ENCODE measurements at places on chromosomes 12 and 14.

DNA sequence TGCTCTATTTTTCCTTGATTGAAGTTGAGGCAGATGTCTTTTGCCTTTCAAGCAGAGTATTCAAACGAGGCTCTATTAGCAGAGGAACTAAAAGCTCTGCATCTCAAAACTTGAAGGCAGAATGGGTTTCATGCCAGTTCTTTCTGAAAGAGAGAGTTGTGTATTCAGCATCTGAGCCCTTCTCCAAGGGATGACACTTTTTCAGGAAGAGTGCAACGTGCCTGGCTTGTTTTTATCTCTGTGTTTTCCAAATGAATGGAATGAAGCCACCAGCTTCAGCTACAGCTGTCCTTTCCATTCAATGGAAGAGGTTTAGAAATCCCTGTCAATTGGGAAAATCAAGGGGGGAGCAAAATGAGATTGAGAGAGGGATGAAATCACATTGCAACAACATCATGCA is 14.6 kb downstream of the BEST3 start:
- no peak for DNase-seq

DNA sequence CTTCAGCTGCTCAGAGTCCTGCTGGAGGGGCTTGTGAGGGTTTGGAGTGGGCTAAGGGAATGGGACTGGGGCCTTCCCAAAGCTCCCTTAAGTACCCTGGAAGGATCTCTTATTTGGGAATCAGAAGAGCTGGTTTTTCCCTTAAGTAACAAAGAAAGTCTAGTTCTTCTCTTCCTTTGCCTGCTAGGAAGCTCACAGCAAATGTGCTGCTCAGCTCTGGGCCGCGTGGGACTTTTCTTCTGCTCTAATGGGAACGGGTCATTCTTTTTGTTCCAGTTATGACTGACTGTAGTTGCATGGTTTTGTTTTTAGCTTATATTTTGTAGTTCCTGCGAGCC is 6.0 kb downstream of the KIF26A start:
- no peak for DNase-seq

DNA sequence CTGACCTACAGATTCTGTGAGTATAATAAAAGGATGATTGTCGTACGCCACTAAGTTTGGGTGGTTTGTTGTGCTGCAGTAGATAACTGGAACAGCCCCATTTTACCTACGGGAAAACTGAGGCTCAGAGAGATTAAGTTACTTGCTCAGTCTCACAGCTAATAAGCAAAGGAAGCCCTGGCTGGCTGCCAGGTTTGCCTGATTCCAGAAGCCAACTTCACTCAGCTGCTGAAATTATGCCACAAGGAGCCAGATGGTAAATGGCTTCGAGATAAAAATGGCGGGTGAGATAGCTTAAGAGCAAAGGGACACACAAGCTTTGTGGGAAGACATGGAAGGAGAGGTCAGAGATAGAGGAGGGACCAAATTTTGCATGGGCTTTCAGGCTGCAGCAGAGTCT is 191.5 kb upstream of the NOS1 start:
- no peak for DNase-seq

DNA sequence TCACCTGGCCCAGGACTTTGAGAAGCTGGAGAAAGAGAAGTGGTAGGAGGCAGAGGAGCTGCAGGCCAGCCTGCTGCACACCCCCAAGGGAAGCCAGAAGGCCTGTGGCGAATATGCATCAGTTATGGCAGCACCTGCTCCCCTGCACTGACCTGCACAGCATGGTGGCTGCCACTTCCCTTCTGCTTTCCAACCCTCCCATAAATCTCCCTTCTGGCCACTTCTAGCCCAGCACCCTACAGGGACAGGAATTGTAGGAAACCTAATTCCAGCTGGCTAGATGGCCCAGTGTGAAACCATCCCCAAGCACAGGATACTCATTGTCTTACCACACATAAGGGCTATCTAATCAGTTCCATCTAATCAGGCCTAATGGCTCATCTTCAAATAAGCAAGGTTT is 136.3 kb downstream of the TBX3 start:
- DNase-seq: no peak

- DNase-seq: no peak
Observed at GRCh38 chr14:103142721-103143302, 19.6 kb downstream of the TNFAIP2 start.

DNA sequence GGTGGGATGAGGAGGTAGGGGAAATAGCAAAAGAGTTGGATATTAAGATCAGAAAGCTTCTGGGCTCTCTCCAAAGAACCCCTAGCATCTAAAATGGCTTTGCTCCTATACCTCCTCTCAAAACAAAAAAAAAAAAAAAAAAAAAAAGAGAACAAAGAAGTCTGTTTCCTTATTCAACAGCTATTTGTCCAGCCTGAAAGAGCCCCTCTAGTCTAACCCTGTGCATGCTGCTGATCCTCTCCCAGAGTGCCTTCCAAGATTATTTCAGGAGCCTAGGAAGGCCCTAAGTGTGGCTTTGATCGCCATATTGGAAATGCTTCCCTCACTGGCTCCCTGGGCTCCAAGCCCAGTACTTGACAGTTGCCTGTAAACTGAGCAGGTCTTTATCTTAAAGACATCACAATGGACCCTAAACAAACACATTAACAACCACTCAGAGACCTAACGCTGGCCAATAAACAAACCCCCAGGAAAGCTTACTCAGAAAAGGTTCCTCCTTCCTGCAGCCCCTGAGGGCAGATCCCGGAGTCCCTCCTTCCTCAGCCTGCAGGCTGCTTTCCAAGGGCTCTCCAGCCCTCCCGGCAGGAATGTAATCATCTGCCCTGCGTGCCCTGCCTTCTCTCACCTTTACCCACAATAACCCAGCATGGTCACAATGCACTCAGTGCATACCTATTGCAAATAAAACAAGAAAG is 17.4 kb upstream of the COL2A1 start:
- no peak for DNase-seq

DNA sequence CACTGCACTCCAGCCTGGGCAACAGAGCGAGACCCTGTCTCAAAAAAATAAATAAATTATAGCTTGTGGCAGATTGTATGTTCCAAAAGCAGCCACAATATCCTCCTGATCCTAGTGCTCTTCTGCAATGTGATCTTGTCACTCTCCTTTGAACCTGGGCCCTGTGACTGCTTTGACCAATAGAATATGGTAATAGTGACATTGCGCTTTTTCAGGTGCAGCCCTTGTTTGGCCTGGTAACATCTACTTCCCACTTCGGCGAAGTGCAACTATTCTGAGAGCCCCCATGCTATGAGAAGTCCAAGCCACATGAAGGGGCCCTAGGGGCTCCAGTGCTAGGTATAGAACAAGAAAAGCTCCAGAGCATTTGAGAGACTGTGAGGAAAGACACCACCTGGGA is 31.1 kb upstream of the DENND5B start:
- DNase-seq: no peak

DNA sequence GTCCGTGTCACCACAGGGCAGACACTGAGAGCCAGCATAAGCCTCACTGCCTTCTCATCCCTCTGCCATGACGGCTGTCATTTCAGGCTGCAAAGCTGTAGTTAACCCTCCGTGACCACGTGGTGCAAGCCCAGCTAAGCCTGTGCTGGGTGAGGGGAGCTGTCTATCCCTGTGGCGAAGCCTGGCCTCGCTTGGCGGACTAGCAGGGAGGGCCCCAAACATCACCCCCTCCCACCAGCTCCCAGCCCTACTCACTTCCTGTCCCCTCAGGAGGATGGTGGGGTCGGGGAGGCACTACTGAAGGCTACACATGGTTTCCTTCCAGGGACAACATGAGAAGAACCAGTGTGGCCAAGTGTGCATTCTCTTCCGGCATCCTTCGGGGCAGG is 88.2 kb downstream of the CHGA start:
- no peak for DNase-seq

- DNase-seq: no peak
Observed at GRCh38 chr12:124487066-124487833, 80.2 kb downstream of the NCOR2 start.

DNA sequence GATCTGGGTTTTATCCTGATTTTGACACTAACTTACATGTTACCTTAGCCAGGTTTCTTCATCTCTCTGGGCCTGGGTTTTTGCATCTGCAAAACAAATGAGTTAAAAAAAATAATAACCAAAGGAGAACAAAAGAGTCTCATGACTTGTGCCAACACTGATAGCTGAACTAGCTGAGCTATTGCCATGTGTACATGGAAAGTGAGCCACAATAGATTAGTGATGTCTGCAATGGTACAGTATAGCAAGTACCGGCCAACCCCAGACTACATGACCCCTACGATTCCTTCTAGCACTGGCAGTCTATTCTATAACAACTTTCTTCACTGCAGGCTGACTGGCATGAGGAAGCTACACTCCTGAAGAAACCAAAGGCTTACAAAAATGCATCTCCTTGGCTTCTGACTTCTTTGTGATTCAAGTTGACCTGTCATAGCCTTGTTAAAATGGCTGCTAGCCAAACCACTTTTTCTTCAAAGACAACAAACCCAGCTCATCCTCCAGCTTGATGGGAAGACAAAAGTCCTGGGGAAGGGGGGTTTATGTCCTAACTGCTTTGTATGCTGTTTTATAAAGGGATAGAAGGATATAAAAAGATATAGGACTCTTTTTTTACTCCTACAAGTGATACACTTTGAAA is 123.7 kb downstream of the DAD1 start:
- DNase-seq: no peak

DNA sequence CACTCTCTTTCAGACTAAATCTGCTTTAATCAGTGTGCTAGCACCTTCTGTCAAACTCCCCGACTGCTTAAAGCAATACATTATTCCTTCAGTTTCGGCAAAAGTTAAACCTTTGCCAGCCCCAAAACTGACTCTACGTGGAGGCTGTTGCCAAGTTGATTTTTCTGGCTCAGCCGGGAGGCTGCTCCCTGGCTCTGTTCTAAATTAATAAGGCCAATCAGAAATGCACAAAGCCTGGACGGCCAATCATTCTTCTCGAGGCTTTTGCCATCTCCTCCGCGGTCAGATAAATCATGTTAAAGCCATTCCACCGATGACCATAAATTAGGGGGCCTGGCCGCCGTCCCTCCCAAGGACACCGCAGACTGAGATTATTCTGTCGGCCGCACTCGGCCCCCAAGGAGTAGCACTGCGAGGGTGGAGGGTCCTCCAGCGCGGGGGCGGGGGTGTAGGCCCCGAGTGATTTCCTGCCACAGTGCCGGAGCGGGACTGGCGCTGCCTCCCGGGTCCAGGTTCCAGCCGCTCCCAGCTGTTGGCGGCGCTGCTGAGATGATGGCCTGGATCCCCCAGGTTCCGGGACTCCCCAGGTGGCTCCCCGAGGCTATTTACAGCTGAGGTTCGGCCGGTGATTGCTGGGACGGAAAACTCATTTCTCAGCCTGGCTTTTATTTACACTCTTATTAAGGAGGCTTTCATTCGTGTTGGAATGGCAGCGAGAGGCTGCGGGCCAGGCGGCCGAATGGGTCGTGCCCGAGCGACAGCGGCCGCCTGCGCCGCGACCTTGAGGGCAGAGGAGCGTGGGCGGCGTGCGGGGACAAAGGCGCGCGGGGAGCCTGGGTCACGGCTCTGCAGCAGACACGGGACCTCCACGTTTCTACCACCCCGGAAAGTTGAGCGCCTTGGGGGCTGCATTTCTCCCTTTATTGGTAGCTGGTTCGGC is 165.1 kb downstream of the MON2 start:
- no peak for DNase-seq

DNA sequence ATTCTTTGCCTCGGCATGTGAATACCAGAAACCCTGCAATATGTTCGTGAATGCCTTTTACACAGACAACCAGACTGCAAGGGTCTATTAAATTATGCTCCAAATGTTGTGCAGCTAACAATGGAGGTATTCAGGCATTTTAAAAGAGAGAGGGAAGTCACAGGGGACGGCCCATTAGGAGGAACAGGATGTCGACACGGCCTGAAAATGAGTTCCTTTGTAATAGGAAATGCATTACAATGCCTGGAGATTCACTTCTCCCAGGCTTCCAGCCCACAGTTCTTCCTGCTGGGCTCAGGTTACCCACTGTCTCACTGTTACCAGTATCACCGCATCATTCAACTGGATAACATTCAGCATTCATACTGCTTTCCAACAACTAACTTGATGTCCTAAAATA is 2.5 kb downstream of the DUSP6 start:
- no peak for DNase-seq

DNA sequence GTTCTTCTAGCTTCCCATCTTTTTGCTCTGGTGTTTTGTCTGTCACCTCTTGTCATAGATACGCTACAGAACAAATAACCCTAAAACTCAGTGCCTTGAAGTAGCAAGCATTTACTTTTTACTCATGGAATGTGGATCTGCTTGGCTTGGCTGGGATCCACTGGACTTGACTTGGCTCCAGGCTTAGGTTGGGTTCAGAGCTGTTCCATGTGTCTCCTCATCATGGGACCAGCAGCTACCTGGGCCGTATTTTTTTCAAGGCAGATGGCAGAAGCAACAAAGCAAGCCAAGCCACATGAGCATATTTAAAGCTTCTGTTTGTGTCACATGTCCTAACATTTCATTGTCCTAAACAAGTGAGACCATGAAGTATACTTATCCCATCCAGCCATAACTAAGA is 48.7 kb upstream of the ATF1 start:
- no peak for DNase-seq

GRCh38 chr14:72901361-72901760 is 7.5 kb upstream of the DPF3 start:
- DNase-seq: no peak

- no peak for DNase-seq
Observed at GRCh38 chr12:120064054-120064940, 52.3 kb downstream of the RAB35 start.

DNA sequence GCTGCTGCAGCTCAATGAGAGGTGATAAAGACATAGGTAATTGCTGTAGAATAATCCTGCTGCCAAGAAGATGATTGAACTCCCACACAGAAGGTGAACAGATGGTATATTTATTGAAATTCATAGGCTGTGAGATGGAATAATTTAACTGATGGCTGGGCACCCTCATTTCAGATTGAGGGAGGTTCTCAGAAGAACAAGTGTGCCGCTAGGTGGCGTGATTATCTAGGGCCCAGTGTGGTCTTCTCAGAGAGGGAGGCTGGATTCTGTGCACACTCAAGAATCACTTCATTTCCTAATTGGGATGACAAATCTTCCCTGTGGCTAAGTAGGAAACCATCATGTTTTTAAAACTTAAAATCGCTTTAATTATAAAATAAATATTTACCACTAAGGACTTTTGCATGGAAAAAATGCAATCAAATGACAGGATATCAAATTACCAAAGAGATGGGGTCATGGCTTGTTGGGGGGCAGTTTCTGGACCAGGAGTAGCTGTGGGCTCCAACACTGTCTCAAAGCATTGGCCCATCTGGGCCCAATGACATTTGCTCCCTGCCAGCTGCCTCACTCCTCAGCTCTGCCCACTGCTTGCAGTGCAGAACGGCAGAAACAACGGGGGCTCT is 132.3 kb downstream of the SNAPC1 start:
- DNase-seq: peak; percentile 8

DNA sequence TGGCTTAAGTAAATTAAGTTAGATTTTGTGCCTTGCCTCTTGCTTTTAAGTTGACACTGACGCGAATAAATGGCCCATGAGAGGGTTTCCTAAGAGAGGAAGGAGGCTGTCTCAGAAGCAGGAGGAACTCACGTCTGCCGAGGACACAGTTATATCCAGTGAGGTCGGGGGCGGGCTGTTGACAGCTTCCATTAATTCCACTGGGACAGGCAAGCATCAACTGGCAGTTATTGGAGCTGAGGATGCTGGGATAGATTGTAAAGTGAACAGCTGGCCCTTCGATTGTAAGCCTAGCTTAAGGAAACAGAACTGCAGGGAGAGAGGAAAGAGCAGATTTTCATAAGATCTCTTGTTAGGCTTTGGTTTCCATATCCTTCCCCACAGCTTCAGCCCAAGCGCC is 399.2 kb downstream of the IPO8 start:
- DNase-seq: no peak

- DNase-seq: no peak
Observed at GRCh38 chr14:39368261-39368959, 63.8 kb downstream of the FBXO33 start.
